ENCODE measurements at places on chromosomes 4 and X.

DNA sequence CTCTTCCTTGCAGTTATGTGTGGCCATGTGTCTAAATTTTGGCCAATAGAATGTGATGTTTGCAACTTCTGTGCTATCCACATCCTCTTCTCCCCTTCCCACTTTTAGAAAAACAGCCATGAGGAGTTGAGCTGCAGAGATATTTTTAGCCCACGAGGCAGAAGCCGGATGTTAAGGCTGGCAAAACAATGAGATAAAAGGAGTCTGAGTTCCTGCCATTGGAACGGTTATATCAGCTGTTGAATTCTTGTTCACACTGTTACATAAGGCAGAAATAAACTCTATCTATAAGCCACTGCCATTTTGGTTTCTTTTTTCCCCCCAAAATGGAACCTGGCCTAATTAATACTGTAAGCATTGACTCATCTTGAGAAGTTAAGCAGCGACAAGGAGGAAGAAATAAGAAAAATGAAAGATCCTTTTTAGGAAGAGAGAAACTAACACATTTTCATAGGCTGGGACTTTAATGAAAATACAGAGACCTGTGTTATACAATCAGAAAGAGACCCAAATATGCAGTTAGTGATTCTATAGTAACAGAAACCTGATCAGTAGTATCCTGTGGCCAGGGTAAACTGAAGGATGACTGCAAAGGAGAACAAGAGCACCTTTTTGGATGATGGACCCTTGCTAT, 200.5 kb downstream of the INPP4B start:
- DNase-seq = no peak

DNA sequence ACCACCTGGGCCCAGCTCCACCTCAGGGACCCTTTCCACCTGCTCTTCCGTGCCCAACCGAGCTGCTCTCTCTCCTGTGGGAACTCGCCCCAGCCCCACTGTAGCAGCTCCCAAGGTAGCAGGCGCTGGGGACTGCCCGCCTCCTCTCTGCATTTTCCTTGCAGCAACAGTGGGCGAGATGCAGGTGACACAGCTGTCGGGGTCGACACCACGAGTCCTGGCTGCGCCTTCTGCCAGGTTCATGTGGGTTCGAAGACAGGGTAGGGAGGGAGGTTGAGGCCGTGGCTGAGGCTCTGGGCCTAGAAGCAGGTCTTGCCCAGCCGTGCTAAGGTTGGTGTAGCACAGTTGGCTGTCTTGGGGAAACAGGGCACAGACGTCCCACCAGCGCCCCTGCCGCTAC, 245.2 kb upstream of the FSTL5 start:
- no peak for DNase-seq

- DNase-seq = no peak
Measured at GRCh38 chr4:86977621-86978184, 42.9 kb downstream of the AFF1 start.

DNA sequence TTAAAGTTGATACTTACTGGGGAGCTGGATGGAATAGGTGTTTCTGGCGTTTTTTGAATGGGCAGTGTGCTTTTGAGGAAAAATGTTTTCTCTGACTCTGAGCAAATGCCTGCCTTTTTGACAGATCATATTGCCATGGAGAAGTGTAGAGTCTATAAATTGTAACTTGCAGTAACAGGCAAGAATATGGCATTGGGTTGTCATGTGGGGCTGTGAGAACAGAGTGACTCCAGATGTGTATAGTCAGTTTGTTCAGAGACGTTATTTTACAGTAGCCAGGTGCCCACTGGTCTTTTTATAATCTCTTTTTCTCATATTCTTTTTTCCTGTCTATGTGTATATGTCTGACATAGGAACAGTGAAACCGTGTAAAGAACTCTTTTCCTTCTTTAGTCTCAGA, 40.8 kb downstream of the RAPGEF2 start:
- no peak for DNase-seq

GRCh38 chrX:106468433-106468832, 143.3 kb upstream of the RADX start:
- DNase-seq = no peak

DNA sequence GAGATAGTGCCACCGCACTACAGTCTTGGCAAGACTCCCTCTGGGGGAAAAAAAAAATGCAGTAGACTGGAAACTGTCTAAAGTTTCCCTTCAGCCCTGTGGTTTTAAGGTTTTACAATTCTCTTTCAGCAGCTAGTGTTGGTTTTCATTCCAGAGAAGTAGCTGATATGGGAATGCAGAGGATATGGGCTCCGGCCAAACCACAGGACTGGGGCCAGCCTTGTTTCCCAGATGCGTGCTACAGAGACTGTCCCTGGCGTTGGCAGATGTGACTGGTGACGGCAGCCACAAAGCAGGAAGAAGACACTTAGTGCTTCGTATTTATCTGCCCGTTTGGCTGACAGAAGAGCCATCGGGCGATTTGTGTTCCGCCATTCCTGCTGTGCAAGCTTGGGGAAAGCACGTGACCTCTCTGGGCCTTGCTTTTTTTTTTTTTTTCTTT, 43.2 kb downstream of the ZBTB49 start:
- no peak for DNase-seq

GRCh38 chr4:87053176-87053658, 118.4 kb downstream of the AFF1 start:
- DNase-seq = no peak

DNA sequence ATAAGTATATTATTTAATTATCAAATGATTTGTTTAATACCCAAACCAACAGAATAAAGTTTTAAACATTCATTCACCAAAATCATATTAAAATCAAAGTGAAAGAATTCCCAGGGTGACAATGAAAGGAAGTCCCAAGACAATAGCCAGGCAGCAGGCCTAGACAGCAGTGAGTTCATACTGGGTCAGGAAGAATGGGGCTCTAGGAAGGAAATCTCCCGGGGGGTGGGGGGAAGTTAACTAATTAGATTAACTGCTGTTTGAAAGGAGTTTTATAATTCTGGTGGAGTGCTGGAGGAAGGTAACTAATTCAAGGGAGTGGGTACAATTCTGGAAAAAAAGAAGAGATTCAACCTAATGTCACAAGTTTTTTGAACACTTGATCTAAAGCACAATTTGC, 104.1 kb downstream of the ZAR1 start:
- no peak for DNase-seq

GRCh38 chrX:130172127-130172845, 524 bp downstream of the RAB33A start:
- DNase-seq = no peak

DNA sequence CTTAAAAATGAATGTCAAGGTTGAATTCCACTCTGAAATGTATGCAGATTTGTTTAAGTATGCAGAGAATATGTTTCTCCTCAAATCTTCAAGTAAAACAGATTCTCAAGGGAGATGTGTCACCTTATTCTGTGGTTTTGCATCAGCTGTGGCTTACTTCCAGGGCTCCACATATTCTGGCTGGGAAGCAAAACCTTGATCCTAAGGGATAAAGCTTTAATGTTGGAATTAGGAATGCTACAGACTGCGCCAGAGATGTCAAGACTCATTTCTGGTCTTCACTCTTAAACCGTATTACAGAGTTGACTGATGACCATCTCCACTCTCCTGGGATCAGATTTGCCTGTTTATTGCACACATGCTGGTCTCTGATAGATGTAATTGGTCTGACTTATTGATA, 143.9 kb upstream of the DIPK2B start:
- DNase-seq = no peak

DNA sequence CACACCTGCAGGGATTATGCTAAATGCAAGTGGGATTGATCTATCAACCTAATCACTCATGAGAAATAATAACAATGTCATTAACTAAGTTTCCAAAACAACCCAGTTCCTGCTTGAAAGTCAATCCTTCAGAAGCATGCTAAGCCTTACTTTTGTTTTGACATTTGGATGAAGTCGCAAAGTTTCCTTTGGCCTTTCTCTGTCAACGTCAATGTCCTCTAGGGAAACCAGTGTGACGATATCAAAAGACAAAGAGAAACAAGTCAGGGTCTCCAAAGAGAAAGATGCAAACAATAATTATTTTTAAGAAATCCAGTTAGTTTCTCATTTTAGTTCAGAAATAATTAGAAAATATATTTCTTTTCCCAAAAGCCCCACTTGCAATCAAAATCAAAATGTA, 86.7 kb upstream of the SRD5A3 start:
- DNase-seq = no peak

DNA sequence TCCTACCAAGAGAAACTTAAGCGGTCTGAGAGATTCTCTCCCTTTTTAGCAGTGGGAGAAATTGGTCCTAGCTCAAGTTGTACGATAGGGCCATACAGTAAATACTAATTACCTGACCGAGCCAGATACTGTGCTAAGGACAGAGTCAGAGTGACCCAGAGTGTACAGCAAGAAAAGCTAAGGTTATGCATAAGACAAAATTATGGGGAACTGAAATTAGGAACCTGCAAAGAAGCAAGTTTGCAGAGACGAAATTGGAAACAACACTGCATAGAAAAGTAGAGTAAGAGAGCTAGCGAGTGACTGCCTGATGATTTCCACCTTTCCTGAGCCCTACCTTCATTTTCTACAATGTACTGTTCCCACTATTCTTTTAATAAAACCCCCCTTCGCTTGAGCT, 278.1 kb downstream of the NKX6-1 start:
- DNase-seq = no peak

- no peak for DNase-seq
Measured at GRCh38 chrX:144327495-144327894, 443.6 kb downstream of the UBE2NL start.

DNA sequence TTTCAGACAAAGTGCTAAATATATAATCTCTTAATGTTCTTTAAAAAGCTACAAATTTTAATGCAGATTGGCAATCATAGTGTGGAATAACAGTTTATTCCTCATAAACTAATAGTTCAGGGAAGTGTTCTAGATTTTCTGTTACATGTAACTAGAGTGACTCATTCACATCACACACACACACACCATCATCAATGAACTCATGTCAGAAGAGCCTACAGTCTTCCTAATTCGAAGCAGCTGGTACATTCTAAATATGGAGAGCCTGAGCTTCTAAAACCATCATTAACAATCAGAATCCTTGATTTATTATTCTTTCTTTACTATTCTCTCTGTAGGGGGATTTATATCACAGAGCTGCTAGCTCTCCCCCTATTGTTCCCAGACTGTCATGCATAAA, 49.6 kb downstream of the DKK2 start:
- no peak for DNase-seq

DNA sequence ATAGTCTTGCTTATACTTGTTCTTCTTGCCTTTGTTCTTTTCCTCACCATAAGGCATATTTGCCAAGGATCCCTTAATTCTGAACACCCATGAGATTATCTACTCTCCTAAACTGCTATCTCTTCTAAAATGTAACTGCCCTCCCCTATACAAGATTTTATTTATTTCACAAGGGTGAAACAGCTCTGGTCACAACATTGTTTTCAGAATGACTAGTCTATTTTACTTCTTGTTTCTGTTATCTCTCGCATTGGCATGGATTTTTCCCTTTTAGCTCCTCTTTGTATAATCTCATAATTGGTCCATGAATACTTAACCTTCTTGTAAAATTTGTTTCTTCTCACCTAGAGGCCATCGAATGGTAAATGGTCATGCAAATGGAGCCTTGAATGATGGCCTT, 17.2 kb upstream of the COL25A1 start:
- no peak for DNase-seq

GRCh38 chr4:37816006-37816405, 10.5 kb upstream of the PGM2 start:
- no peak for DNase-seq

DNA sequence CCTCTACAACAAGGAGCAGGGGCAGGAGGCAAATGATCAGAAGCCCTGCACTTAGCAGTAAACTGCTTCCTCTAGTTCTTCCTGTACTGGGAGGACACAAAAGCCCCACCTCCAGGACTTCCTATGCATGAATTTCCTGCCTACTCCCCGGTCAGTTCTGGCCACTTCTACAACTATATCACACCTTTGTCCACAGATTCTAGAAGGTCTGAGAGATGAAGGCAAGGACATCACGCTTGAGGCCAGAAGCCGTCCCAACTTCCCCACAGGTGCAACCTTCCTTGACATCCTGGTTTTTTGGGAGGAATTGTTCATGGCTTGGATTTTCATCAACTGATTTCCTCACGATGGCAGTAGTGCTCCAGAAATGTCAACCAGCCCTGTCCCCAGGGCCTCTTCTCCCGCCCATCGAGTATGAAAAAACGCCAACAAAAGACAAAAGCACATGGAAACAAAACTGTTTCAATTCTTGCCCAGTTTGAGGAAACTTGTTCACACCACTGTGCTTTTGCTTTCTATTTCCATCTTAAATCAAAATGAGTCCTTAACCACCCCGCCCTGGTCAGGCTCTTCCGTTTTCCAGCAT, 206.5 kb upstream of the STK26 start:
- peak; percentile 44 for DNase-seq

- no peak for DNase-seq
Measured at GRCh38 chr4:97003715-97004114, 1139.6 kb downstream of the STPG2 start.

GRCh38 chrX:83845397-83845796, 15.5 kb upstream of the CYLC1 start:
- peak; percentile 37 for DNase-seq

- DNase-seq = no peak
Measured at GRCh38 chr4:68074397-68074796, 55.3 kb downstream of the TMPRSS11F start.

GRCh38 chr4:150773032-150773431, 191.1 kb downstream of the MAB21L2 start:
- no peak for DNase-seq

GRCh38 chr4:163680386-163681098, 186.1 kb downstream of the TMA16 start:
- no peak for DNase-seq

DNA sequence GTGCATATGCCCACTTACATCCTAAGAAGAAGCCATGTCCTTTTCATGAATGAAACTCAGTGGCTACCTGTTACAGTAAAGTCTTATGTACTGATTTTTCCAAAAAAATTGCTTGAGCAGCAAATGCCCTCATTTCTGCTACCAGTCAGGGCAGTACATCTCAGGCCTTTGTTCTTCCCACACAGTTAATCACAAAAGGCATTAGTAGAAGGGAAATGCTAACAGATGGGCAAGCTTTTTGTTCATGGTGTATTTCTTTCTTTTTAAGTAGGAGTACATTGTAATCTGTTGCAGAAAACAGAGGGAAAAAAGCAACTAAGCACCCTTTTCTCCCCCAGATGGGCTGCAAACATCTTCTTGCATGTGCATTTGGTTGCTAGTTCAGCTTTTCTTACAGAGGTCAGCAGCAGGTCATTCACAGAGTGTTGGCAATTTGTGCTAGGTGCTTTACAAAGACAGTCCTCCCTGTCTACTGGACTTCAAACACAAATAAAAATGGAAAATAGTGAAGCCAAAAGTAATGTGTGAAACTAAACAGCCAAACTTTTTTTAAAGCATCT, 373.4 kb downstream of the PRDM5 start:
- no peak for DNase-seq

GRCh38 chr4:139839403-139840031, 173.9 kb downstream of the MGST2 start:
- no peak for DNase-seq

Measured in HEK293T (cell line).